ENCODE measurements at places on chromosomes 3 and 15.

DNA sequence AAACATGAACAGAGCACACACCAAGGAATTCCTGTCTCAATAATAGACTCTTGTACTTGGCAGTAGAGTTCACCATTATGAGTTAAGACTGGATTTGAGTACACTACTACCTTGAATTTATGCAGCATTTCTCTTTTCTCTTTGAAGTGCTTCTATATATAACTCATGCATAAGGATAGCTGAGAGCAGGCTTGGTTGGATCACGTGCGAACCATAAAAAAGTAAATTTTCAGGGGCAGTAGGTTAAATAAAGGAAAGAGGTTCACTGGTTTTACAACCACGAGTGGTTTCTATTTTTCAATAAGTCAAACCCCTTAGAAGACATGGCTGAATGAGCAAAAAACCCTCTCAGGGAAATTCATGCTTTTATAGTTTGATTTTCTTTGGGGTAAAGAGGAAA lies 28.6 kb upstream of the PDZRN3 start:
- no peak for DNase-seq

DNA sequence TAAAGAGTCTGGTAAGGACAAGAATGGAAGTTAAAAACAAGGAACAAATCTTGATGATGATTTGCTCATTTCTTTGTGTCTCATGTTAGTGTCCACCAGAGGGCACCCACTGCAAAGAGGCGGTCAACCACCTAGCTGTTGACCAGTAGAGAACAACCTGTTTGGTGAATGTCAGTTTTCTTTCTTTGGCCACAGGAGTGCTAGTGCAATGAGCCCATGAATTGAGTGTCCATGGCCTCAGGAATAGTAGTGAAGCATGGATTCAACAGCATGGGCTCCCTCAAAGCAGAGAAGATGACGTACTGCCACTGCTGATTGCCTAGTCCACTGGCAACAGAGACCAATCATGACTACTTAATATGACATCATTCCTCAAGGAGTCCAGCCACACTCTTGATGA lies 10.7 kb upstream of the CNTN6 start:
- DNase-seq, result no peak

DNA sequence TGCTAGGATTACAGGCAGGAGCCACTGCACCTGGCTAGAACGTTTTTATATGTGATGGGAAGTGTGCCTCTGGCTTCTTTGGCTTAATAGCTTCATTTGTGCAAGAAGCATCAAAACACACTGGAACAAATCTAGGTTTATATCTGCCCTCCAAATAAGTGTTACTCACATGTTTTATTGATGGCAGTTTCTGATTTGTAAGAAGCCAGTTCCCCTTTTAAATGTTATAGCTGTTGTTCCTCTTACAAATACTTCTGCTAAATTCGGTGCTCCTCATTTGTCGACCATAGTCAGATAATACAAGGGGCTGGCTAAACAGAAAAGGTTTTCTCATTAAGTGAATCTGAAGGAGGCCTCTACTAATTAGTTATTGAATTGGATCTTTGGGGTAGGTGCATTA lies 307.1 kb upstream of the SEMA6D start:
- no peak for DNase-seq

GRCh38 chr3:158110658-158111018 lies 749 bp downstream of the RSRC1 start:
- no peak for DNase-seq

- DNase-seq, result no peak
These were observed 71.8 kb downstream of the IL5RA start for GRCh38 chr3:3038201-3038991.

- DNase-seq, result no peak
These were observed 459.5 kb downstream of the DIPK2A start for GRCh38 chr3:144431134-144431533.

Measured in Right ventricle myocardium superior (tissue), 1 donor.